ENCODE measurements at places on chromosomes 16 and 17.

DNA sequence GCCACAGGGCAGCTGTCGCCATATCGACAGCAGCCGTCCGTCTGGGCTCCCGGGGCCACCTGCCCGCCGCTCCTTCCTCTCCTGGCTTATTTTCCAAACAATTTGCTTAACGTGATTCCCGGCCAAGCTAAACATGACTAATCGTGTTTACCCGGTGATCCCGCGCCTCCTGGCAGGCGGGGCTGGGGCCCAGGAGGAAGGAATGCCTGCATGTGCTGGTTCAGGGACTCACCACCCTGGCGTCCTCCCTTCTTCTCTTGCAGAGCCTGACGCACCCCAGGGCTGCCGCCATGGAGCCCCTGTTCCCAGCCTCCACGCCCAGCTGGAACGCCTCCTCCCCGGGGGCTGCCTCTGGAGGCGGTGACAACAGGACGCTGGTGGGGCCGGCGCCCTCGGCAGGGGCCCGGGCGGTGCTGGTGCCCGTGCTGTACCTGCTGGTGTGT lies 6.1 kb downstream of the SSTR5 start:
- DNase-seq: no peak

GRCh38 chr16:52103791-52104190 lies 443.2 kb downstream of the TOX3 start:
- DNase-seq: no peak

DNA sequence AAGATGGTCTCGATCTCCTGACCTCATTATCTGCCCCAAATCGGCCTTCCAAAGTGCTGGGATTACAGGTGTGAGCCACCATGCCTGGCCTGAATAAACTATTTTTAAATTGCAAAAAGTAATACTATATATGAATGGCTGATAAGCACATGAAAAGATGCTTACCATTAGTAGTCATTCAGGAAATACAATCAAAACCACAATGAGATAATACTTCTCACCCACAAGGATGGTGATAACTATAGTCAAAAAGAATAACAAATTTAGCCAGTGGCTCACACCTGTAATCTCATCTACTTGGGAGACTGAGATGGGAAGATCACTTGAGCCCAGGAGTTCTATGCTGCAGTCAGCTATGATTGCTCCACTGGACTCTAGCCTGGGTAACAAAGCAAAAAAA lies 2.4 kb upstream of the TACO1 start:
- no peak for DNase-seq

- DNase-seq: peak; percentile 13
These were observed 11.4 kb downstream of the CCR7 start for GRCh38 chr17:40553694-40554534.

DNA sequence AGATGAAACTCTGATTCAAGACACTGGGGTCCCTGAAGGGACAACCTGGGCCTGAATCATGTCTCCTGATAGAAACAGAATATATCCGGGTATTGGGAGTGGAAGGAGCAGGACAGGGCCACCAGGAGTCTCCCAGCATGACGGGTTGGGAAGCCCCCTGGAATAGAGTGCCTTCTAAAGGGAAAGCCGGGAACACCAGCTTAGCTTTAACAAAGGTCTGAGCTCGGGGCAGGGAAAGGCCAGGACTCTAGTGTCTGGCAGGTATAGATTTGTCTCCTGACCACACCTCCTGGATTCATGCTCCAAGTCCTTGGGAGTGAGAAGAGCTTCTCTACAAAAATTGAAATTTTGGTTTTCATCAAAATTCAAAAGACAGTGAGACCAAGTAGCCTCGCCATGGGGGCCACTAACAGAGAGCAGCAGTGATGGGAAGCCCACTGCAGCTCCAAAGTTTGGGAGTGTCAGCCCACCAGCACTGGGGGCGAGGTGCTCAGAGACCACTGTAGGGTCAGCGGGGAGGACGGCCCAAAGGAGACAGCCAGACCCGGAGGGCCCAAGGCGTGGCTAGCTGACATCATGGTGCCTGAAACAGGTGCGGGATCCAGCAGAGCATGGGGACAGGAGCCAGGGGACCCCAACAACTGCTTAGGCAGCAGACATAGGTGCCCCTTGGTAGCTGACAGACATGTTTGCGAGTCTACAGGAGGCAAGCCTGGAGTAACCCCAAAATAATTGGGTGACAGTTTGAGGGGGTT lies 81.0 kb downstream of the C16orf78 start:
- no peak for DNase-seq

DNA sequence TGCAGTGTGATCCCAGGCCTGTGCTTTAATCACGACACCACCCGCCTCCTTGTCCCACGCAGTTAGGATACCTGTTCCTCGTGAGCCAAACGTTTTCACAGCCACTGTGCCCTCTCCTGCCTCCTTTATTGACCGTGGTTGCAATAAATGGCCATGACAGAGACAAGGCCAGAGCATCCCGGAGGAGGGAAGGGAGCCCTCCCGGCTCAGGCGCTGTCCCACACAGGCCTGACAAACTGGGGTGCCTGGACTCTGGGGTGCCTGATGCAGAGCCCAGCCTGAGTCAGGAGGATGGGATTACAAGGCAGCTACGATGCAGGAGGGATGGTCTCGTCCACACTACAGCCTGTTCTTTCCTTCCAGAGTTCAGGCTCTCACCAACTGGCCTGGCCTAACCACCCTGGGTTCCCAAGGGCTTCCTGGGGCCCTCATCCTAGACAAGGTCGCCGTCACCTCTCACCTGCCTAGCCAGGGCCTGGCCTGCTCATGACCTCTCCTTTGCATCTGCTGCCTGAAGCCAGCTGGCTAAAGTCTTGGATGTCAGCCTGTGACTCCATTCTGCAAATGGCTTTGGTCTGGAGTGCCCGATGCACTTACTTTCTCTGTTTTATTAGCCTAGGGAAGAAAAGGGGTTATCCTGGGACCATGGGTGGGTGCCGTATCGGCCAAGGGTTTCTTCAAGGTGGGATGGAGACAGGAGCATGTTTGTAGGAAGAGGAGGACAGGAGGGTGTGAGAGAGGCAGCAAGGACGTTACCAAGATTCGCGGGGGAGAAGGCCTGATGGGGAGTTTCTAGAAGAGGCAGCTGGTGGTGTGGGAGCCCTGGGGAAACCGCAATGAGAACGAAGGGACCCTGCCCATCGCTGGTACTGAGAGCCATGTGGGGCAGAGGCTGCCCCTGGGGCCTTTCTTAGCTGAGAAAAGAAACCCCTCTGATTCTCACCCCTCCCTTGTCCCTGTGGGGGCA lies 234.3 kb upstream of the TNRC6C start:
- no peak for DNase-seq

GRCh38 chr16:8567355-8568230 lies 22.7 kb downstream of the TMEM114 start:
- DNase-seq: peak; percentile 71

- DNase-seq: no peak
These were observed 1.3 kb downstream of the C17orf58 start for GRCh38 chr17:67994817-67995569.

DNA sequence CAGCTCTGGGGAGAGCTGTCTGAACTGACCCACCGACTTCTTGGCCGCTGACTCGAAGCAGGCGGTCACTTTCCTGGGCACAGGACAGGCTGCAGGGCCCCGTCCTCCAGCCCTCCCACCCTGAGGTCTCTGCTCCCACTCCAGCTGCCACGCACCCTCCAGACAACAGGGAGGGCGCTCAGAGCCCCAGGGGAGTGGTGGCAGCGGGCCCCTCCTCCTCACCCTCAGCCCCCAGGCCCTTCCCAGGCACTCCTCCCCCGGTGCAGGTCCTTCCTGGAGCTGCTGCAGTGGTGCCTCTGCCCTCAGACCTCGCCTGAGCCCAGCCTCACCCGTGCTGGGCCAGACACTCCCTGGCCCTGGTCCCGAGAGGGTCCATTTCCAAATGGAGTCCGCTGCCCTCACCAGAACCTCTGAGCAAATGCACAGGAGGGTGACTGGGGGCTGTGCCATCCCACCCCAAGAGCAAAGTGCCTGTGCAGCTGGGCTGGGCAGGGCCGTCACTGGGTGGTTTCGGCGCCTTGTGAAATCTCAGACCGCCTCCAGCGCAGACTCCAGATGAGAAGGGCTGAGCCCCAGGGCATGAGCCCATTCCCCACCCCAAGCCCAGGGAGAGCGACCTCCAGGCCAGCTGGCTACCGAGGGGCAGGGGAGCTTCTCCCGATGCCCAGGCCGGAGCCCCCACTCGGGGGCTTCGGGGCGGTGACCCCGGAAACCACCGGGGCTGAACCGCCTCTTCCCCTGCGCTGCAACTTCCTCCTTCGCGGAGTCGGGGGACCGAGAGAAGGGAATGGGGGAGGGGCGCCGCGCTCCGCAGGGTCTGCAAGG lies 717 bp downstream of the CYBA start:
- no peak for DNase-seq

GRCh38 chr16:57089406-57089805 lies 3.0 kb upstream of the CPNE2 start:
- no peak for DNase-seq

DNA sequence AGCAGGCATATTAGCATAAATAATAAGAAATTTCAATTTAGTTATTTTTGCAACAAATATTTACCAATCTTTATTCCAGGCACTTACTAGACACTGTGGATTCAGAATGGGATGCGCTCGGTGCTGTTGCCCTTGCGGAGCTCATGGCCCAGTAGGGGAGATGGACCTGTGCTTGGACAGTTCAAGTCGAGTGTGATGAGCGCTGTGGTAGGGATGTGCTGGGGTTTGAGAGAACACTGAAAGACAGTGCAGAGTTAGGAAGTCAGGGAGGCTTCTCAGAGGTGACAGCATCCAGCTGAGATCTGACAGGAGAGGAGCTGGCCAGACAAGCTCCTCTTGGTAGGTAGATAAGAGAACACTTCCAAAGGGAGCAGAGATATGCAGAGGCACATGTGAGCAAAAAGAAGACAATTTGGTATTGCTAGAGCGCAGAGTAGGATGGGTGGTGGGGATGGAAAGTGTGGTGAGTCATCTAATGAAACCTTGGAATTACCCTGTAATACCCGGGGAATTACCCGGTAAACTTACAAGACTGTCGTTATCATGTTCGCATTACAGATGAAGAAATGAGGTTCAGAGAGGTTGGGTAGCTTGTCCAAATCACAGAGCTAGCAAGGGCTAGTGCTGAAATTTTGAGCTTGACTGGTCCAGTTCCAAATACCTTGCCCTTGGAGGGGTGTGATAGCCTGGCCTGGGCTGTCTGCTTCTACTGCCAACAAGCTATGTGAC lies 298.1 kb upstream of the N4BP1 start:
- DNase-seq: no peak

DNA sequence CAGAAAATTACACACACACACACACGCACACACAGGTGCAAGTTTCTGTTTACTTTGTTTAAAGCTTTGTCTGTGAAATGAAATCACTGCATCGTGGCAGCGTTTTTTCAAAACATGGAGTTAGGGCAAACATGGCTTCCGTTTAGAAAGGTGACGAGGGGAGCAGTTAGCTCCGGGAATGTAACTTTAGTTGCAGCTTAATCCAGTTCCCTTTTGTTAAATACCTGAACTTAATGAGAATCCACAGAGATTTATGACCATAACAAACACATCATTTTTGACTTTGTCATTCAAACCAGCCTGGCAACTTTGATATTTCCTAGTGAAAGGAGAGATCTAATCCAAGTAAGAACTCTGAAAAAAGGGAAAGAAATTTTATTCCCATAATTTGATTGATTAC lies 12.1 kb downstream of the HS3ST3A1 start:
- no peak for DNase-seq

DNA sequence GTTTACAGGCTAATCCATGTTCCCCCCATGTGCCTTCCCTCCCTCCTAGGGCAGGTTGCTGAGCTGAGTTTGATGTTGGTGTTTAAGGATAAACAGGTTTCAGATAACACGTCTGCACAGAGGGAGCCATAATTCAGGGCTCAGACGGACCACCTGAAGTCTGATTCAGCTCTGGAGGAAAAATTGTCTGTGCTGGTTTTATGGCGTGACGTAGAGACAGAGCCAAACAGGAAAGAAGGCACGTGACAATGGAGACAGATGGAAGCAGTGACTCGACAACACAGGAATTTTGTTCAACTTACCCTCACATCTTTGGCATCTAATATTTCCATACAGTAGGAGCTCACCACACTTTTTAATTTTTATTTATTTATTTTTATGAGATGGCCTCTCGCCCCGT lies 10.7 kb upstream of the USP10 start:
- no peak for DNase-seq

- DNase-seq: no peak
These were observed 13.4 kb downstream of the OR2C1 start for GRCh38 chr16:3369073-3369472.

- DNase-seq: no peak
These were observed 183.5 kb downstream of the NTN1 start for GRCh38 chr17:9204637-9205329.

DNA sequence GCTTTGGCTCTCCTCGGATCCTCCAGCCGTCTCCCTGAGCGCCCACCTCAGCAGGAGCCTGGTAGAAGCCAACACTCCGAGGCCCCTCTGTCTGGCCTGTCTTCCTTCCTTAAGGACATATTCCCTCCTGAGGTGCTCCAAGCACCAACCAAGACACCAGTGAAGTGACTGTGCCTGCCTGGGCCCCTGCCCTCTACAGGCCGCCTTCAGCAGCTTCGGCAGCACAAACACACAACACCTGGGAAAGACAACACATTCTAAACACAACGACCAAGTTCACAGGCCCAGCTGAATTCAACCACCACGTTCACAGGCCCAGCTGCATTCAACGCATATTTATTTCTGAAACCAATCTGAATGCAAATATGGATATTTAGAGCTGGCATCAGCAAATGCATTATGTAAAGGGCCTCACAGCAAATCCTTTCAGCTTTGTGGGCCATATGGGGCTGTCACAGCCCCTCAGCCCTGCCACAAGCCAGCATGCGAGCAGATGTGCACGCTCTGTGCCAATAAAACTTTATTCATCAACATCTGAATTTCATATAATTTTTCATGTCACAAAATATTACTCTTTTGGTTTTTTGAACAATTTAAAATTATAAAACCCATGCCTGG lies 12.2 kb downstream of the GALNS start:
- no peak for DNase-seq

DNA sequence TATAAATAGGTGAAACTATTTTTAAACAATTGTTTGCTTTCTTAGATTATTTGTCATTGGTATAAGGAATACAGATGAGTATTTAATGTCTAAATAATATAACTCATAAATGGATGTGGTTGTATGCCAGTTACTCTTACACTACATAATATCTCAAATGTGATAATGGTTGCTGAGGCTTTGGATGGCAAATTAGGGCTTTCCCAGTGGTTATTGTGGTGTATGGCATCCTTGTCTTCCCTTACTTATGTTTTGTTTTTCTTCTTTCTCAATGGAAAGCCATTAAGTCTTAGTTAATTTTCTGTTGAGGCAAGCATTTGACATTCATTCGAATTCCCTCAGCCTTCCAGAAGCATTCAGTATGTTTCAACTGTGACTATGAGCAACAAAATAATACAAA lies 10.5 kb downstream of the OMG start:
- DNase-seq: no peak

DNA sequence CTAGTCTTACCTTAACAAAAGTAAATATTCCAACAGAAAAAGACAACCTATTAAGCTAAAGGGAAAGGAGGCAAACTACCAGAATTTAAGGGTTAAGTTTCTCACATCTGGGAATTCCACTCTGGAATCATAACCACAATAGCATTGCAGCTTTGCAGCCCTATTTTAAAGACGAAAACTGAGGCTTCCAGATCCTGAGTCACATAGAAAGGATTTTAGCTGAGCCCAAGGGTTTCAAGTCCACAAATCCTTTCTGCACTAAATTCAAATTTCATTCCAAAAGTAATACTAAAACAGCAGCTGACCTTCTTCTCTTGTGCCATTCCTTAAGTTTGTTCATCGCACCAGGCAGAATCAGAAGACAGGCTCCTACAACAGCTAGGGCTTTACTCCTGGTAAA lies 17.8 kb downstream of the XYLT1 start:
- DNase-seq: no peak

GRCh38 chr16:15780805-15781204 lies 76.0 kb downstream of the MYH11 start:
- DNase-seq: no peak

- DNase-seq: no peak
These were observed 12.9 kb downstream of the NUBP1 start for GRCh38 chr16:10756574-10756973.

All from stimulated activated CD4-positive, alpha-beta T cell treated with anti-CD3 and anti-CD28 coated beads, Interleukin-2, amount 100 ng/mL, for 48 hours (primary cell).